ENCODE measurements at places on chromosomes 1 and 21.

DNA sequence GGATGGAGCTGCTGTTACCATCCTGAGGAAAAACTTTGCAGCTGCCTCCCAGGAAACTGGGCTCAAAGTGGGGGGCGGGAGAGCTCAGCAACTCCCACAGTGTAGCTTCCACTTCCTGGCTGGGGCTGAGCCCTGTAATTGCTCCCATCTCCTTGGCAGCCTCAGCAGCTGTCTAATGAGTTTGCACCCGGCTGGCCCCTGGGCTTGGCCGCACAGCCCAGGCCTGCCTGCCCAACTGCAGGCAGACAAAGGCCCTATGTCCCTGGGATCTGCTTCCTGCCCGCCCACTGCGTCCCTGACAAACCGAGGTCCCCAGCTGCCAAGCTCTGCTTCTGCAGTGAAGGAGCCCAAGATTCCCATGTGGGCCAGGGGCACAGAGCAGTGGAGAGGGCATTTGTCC is 30.1 kb downstream of the EDN2 start:
- no peak for DNase-seq

- DNase-seq = no peak
Observed at GRCh38 chr1:72109916-72110315, 172.4 kb downstream of the NEGR1 start.

GRCh38 chr1:172239901-172240300 is 180.6 kb upstream of the C1orf105 start:
- DNase-seq = no peak

- no peak for DNase-seq
Observed at GRCh38 chr1:201528631-201529252, 10.2 kb upstream of the NAV1 start.

DNA sequence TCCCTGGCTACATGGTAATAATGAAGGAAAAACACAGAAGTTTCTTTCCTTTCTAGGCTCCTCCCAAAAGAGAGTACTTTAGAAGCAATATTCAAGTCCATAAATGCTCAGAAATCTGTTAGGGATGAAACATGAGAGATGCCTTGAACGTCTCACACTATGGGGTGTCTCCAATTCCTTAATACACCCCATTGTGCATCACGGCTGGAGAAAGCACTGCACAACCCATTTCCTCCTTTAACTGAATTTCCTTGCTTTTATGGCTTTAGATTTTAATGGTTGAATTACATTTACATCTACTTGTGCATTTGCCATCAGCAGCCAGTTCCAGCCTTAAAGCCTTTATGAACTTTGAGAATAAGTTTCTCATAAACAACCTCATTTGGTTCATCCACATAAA is 498.9 kb upstream of the PTBP2 start:
- DNase-seq = no peak

DNA sequence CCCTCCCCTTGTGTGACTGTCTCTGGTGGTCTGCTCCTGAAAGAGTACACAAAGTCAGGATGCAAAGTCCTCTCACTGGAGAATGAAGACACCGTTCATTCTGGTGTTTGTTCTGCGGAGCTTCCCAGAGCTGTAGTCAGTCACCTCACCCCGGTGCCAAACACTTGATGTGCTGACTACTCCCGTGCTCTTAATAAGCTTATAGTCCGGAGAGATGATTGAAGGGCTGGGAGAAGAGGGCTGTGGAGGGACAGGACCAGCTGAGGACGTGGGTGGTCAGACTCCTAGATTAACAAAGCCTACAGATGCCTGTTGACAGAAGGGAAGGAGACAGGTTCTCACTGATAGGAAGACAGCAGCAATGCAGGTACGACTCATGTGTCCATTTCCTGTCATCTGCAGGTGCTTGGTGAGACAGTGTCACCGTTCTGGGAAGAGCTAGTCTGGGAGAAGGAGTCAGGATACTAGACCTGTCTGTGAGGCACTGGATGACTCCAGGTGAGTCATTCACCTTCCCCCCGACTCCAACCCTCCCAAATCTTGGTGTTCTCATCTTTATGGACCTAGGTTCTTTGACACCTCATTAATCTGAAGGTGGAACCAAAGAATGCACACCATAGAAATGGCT is 40.4 kb upstream of the LRRN2 start:
- no peak for DNase-seq

DNA sequence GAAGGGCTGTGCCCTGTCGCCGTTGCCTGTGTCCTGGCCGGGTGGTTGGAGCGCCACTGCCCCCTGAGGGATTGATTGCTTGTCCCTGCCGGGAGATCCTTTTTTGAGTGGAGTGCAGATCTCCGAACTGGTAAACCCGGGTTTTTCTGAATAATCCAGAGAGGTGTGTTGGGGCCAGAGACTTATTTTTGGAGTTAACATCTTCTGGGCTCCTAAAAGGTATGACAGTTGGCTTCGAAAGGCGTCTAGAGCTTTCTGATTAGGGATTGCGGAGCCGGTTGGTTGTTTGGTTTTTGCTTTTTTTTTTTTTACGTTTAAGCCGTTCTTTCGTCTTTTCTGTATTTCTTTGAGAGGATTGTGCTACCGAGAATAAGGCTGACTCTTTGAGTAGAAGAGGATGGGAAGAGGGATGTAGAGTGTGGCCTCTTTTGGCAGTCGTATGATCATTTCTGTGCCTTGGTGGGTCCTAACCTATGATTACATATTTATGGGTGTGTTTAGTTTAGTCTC is 756 bp downstream of the RLF start:
- DNase-seq = no peak

All from activated CD4-positive, CD25-positive, alpha-beta regulatory T cell (primary cell).